ENCODE measurements at places on chromosomes 1 and 21. TPM values are rescaled to one million over a fixed set of nuclear protein-coding genes. Genes with fewer than 3 reads are reported as not detected.

DNA sequence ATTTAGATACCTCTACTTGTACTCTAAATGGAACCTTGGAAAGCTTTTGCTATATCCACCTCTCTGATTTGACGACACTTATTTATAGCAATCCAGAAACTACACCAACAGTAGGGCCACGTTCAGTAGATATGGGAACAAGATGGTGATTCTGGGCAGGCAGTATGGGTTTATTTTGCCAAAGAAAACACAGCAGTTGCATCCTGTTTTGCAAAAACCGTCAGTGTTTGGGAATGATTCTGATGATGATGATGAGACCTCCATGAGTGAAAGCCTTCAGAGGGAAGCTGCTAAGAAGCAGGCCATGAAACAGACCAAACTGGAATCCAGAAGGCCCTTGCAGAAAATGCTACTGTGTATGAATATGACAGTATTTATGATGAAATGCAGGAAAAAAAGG is 41.5 kb upstream of the NEXN start:
- DNase-seq: no peak

DNA sequence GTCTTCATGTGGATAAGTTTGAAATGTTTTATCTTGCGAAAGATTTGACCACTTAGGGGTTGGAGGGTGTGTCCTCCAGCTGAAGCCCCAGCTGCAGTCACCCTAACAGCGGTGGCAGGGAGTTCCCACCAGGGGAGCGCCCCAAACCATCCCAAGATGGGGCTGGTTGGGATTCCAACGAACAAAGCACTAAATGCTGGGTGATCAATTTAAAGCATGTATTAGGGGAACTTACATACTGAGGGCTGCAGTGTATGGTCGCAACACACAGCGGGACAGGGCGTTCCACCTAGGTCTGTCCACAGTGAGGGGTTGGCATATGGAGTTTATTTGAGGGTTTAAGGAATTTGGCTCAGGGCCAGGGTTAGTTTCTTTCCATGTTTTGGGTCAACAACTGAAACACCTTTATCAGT is 26.3 kb downstream of the SLC37A1 start:
- DNase-seq: peak; percentile 60

DNA sequence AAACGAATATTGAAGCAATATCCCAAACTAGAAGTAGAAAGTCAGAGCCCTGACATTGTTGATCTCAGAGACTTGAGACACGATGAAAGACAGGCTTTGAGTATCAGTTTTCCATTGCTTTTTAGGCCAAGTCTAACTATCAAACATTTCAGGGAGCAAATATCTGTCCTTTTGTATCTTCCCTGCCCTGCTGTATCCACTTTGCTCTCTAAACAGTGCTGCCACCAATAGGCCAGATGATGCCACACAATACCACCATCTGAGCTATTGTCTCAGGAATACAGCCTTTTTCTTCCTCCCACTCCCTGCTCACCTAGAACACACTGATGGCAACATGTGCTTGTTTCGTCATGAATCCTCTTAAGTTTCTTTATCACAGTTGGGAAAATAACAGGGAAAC is 62.6 kb upstream of the SPAG17 start:
- peak; percentile 51 for DNase-seq

DNA sequence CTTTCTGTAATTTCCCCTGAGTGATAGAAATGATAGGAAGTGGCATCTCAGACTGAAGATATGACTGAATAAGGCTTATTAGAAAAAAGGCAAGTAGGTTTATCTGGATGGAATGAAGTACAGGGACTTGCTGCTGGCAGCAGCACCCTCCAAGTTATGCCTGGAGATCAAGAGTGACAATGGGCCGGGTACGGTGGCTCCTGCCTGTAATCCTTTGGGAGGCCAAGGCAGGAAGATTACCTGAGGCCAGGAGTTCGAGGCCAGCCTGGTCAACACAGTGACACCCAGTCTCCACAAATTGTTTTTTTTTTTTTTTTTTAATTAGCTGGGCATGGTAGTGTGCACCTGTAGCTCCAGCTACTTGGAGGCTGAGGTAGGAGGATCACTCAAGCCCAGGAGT is 87.8 kb downstream of the SCCPDH start:
- DNase-seq: no peak

GRCh38 chr1:164682570-164682969 is 123.6 kb downstream of the PBX1 start:
- DNase-seq: no peak

Gene DENND2D
- 0.11 TPM for total RNA-seq

Gene VSIG8
- total RNA-seq: not detected

Gene ODF2L
- total RNA-seq: 21.5 TPM

GRCh38 chr1:110087812-110088738 is 17.6 kb upstream of the ALX3 start:
- DNase-seq: peak; percentile 52

- DNase-seq: peak; percentile 51
Observed at GRCh38 chr1:54500107-54500431, 48.0 kb upstream of the ACOT11 start.

Gene PALMD
- not detected for total RNA-seq

- no peak for DNase-seq
Observed at GRCh38 chr21:28949318-28949717, 43.4 kb downstream of the LTN1 start.

GRCh38 chr1:153483776-153484175 is 23.3 kb upstream of the S100A7 start:
- DNase-seq: peak; percentile 41

Data from H9 (cell line).